Naive B cell (primary cell): ENCODE measurements at places on chromosomes 4 and X.

DNA sequence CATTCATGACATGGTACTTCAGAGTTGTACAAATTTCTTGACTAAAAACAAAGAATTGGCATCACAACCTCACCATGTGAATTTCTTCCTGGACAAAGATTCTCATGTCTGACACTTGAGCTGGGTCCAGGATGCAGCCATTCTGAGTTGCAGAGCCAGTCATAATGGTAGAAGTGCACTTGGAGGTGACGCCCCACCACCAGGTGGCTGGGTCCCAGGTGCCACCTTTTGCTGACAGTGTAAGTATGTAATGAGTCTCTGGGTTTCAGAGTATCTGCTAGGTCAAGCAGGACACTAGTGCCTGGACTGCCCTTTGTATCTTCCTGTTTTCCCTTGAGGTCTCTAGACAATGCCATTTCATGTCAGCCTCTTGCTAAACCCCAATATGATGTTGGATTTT is 36.6 kb upstream of the WDR1 start:
- DNase-seq = no peak

DNA sequence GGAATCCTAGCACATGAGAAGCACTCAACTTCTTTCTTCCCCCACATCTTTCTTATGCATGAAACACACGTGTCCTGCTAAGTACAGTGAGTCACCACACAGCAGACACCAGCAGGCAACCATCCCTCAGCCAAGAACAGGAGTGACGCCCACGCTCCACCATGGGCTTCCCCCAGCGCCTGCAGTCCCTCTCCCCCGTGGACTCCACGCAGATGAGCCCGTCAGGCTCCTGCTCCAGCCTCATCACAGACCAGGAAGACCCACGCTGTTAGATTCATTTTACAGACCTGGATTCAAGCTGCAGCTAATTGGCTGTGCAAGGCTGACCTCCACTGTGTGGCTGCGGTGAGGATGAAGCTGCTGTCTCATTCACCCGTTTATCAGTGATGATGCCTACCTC is 16.7 kb downstream of the HMX1 start:
- no peak for DNase-seq

DNA sequence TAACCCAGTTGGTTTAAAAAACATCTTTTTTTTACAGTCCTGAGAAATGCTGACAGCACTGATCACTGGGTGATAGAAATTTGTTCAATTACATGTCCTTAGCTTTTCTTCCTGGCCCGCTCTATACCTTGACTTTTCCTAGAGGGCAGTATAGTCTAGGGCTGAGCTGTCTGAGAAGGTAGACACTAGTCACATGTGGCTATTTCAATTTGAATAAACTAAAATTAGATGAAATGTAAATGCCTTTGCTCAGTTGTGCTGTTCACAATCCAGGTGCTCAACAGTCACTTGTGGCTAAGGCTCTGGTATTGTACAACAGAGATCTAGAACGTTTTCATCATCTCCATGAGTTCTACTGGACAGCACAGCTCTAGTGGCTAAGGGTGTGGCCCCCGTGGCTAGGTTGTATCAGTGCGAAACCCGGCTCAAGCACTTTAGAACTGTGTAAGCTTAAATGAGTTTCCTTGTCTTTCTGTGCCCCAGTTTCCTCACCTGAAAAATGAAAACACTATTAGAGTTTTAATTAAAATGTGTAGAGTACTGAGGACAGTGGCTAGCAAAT is 111.6 kb upstream of the WDR17 start:
- peak; percentile 16 for DNase-seq

DNA sequence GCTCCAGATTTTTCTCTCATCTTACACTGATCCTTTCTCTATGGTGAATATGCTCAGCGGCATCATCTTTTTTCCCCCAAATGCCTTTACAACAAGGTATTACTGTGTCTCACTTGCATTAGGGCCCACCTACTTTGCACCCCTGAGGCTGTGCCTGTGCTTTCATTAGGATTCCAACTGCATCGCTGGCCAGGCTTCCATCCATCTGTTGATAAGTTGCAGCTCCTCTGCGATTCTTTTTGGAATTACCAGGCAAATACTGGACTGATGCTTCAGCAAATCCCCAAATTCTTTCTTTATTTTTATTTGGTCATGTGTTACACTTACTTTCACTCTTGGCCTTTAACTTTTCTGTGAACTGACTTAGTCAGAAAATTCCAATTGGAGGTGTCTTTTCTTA is 77.3 kb downstream of the AFF2 start:
- DNase-seq = no peak

GRCh38 chr4:139986106-139986505 is 167.9 kb downstream of the MAML3 start:
- DNase-seq = no peak

- no peak for DNase-seq
Measured at GRCh38 chr4:93814722-93815121, 13.8 kb upstream of the ATOH1 start.

GRCh38 chr4:3388471-3389232 is 53.1 kb upstream of the HGFAC start:
- peak; percentile 40 for DNase-seq
